Mesothelial cell of epicardium (in vitro differentiated cells): ENCODE measurements at places on chromosomes 3 and 15. TPM values are rescaled to one million over a fixed set of nuclear protein-coding genes. Genes with fewer than 3 reads are reported as not detected.

Gene UTS2B
- total RNA-seq: 0.60 to 1.1 TPM (median 0.90 TPM) in 3 replicates

Gene SPATA12
- not detected in 3 replicates for total RNA-seq

Gene KBTBD13
- total RNA-seq: 0.09 to 0.11 TPM in 2 of 3 replicates, not detected in the other

DNA sequence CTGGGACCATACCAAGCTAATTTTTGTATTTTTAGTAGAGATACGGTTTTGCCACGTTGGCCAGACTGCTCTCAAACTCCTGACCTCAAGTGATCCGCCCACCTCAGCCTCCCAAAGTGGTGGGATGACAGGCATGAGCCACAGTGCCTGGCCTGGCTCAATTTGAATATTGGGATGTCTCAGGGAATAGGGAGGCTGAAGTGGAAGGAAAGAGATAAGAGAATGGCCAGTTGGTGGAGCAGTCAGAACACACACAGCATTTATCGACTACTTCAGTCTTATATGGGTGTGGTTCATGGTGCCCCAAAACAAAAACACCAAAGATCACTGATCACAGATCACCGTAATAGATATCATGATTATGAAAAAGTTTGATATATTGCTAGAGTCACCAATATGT, 144.4 kb downstream of the GMNC start:
- no peak for DNase-seq
- peaks cover 14% of the 10 kb centered on the region for H3K4me1 ChIP-seq
- H3K27me3 ChIP-seq: no peaks in the 10 kb centered on the region
- H3K4me3 ChIP-seq: no peak overlapping the region
- H3K36me3 ChIP-seq: no peaks in the 10 kb centered on the region
- H3K27ac ChIP-seq: no peak overlapping the region

DNA sequence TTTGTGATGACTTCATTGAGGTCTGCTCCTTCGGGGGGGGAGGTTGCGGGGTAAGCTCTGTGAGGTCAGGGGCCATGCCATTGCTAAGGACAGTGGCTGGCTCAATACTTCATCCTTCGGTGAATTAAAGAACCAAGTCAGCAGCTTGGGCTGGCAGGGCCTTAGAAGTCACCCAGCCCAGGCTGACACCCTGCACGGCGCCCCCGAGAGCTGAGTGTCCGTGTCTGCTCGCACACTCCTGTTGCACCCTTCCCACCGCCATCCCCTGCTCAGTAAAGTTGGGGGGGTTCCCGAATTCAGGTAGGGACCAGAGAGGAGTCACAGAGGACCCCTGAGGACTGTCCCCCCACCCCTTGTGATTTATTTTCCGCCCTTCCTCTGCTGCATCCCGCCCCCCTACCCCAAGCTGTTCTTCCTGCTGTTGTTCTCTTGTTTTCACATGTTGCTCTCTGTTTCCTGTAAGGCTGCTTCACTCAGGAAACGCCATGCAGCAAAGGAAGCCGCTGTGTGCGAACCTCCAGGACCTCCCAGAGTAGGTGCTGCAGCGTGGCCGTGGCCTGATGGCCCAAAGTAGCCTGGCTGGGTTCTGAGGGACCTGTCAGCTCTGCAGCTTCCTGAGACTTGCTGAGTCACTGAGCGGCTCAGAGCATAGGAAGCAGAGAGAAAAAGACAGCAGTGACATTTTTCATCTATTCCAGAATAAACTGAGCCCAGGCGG, 14.4 kb downstream of the EFCC1 start:
- peaks cover 5% of the 10 kb centered on the region for H3K4me1 ChIP-seq
- H3K36me3 ChIP-seq: no peaks in the 10 kb centered on the region
- peaks cover 7% of the 10 kb centered on the region for H3K27me3 ChIP-seq
- no peak overlapping the region for H3K4me3 ChIP-seq
- no peak overlapping the region for H3K27ac ChIP-seq

GRCh38 chr3:98406034-98406433, 15.6 kb downstream of the OR5K3 start:
- no peak for DNase-seq
- no peak overlapping the region for H3K4me3 ChIP-seq
- peaks cover 2% of the 10 kb centered on the region for H3K36me3 ChIP-seq
- no peak overlapping the region for H3K27ac ChIP-seq
- H3K27me3 ChIP-seq: no peaks in the 10 kb centered on the region
- H3K4me1 ChIP-seq: no peaks in the 10 kb centered on the region
